Neural crest cell (in vitro differentiated cells): ENCODE measurements at places on chromosomes 12 and 14. TPM values are rescaled to one million over a fixed set of nuclear protein-coding genes. Genes with fewer than 3 reads are reported as not detected.

DNA sequence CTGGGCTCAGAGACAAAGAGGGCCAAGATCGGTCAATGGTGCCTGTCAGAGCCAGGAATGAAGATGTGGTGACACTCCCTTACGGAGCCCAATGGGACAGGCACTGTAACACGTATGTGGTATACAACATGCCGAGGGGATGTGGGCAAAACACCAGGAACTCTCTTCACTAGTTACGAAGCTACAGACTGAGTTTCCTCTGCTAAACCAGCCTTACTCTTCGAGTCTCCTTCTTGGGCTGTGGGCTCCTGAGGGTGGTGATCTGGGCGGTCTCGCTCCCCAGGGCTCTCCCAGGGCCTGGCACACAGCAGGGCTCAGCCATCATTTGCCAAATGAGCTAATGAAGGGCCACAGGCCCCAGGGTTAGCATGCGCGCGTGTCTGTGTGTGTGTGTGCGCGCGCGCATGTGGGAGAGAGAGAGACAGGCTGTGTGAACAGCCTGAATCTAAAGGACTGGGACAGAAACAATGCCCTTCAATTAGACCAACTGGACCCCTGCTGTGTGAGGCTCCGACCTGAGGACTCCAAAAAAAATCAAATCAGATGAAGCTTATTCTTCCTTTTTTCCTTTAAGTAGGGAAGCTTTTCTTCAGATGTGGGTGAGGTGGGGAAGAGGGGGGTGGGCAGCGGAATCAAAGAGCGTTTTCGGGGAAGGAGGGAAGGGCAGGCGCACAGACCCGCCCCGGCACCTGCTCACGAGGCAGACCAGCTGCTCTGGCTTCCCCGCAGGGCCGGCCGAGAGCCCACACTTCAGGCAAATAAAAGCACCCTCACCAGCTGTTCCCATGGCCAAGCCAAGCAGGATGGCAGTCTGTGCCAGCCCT lies 42.5 kb downstream of the CCDC88C start:
- H3K4me3 ChIP-seq, result peak overlapping the region; percentile 51
- H3K36me3 ChIP-seq, result no peaks in the 10 kb centered on the region
- H3K27ac ChIP-seq, result no peak overlapping the region
- peaks cover 64% of the 10 kb centered on the region for H3K4me1 ChIP-seq

DNA sequence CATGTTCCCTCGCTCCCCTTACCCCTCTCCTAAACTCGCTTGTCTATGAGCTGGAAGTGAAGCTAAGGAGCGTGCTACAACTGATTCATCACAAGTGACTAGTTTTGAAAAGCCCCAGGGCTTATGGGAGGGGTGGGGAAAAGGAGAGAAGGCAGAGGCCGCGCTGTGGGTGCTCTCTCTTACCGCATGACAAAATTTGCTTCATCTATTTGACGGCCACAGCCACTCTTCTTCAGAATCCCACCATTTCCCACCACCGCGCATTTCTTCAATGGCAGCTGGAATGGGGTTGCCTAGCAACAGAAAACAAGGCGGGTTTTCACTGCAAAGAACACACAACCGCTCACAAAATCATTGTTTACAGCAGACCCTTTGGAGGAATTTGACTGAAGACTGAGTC lies 79.4 kb downstream of the ST8SIA1 start:
- no peak overlapping the region for H3K4me3 ChIP-seq
- H3K27me3 ChIP-seq, result no peaks in the 10 kb centered on the region
- H3K4me1 ChIP-seq, result peaks cover 39% of the 10 kb centered on the region
- peaks cover 13% of the 10 kb centered on the region for H3K36me3 ChIP-seq
- no peak overlapping the region for H3K27ac ChIP-seq

GRCh38 chr12:6534695-6534944 lies 303 bp downstream of the GAPDH start:
- peaks cover 66% of the 10 kb centered on the region for H3K4me1 ChIP-seq
- peak overlapping the region; percentile 96 for H3K27ac ChIP-seq
- H3K4me3 ChIP-seq, result peak overlapping the region; percentile 98
- H3K36me3 ChIP-seq, result peaks cover 37% of the 10 kb centered on the region

- peaks cover 5% of the 10 kb centered on the region for H3K4me1 ChIP-seq
- DNase-seq, result no peak
- no peaks in the 10 kb centered on the region for H3K27me3 ChIP-seq
- no peak overlapping the region for H3K4me3 ChIP-seq
Observed at GRCh38 chr12:80655751-80656150, 51.7 kb upstream of the MYF6 start.

GRCh38 chr12:122845865-122846621 lies 10.8 kb downstream of the HIP1R start:
- H3K27me3 ChIP-seq, result no peaks in the 10 kb centered on the region
- H3K27ac ChIP-seq, result no peak overlapping the region
- no peak for DNase-seq
- H3K4me1 ChIP-seq, result peaks cover 20% of the 10 kb centered on the region
- no peak overlapping the region for H3K4me3 ChIP-seq

Gene TAS2R46
- 0.43 and 0.89 TPM in 2 replicates for total RNA-seq

- H3K27ac ChIP-seq, result no peak overlapping the region
- no peak overlapping the region for H3K4me3 ChIP-seq
- no peaks in the 10 kb centered on the region for H3K27me3 ChIP-seq
- peaks cover 2% of the 10 kb centered on the region for H3K36me3 ChIP-seq
Observed at GRCh38 chr12:795305-795704, 42.9 kb downstream of the WNK1 start.

Gene FAM222A
- total RNA-seq, result 12.5 and 13.9 TPM in 2 replicates

DNA sequence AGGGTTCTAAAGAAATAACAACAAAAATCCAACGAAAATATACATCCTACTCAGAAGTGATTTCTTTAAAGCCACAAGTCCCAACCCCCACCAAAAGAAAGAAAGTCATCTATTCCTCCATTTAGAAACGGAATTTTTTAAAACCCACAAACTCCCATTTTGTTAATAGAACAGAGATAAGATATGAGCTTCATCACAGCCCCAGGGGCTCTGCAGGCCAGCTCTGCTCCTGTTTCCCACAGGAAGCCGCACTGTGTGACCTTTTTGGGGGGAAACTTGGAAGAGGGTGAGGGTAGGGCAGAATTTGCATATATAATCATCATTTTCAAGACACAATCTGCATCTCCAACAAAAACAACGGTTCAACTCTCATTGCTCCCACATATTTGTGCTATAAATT lies 2.8 kb downstream of the FBXL14 start:
- no peak for DNase-seq
- H3K4me1 ChIP-seq, result peaks cover 77% of the 10 kb centered on the region
- H3K36me3 ChIP-seq, result peaks cover 6% of the 10 kb centered on the region
- H3K27ac ChIP-seq, result no peak overlapping the region
- H3K4me3 ChIP-seq, result peak overlapping the region; percentile 90
- peaks cover 6% of the 10 kb centered on the region for H3K27me3 ChIP-seq

Gene BORCS5
- total RNA-seq, result 13.7 and 15.0 TPM in 2 replicates

- no peak for DNase-seq
- no peak overlapping the region for H3K27ac ChIP-seq
- H3K36me3 ChIP-seq, result no peaks in the 10 kb centered on the region
- H3K4me3 ChIP-seq, result no peak overlapping the region
- H3K4me1 ChIP-seq, result no peaks in the 10 kb centered on the region
Observed at GRCh38 chr12:40499856-40500255, 192.4 kb upstream of the CNTN1 start.
